ENCODE measurements at places on chromosomes 7 and 10.

- no peak for DNase-seq
Measured at GRCh38 chr10:65765006-65765541, 1160.8 kb upstream of the LRRTM3 start.

GRCh38 chr10:34340934-34341333 is 474.2 kb downstream of the PARD3 start:
- no peak for DNase-seq

DNA sequence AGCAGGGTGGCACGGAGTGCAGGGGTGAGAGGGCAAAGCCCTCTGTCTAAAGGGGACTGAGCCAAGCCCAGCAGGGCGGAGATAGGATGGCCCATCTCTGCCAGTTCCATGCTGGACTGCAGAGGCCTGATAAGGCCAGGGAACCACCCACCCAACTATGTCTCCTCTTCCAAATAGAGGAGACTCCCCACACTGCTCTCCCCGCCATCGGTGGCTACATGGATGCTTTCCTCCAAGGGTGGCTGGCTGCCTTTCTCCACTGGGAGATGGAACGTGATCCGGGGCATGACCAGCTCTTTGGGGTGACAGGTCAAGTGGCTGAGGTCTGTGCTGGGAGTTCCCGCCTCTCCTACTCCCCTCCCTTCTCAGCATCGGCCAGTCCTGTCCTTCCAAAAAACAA is 58.1 kb upstream of the MXI1 start:
- DNase-seq = no peak

- DNase-seq = no peak
Measured at GRCh38 chr7:143519411-143520131, 41.9 kb downstream of the TAS2R41 start.

DNA sequence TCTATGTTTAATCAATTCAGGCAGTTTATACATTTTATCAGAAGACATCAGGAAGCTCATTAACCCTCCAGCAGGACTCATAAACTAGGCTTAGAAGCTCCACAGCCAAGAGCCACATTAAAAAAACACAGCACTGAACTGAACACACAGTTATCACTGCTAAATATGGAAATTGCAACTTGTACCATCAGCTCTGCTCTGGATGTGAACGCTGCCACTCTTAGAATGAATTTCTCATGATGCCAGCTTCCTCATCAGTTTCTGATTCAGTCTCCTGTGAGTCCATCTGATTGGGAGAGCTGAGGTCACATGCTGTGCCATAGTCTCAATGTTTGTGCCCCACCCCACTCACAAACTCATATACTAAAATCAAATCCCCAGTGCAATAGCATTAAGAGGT is 17.1 kb upstream of the ING3 start:
- no peak for DNase-seq

DNA sequence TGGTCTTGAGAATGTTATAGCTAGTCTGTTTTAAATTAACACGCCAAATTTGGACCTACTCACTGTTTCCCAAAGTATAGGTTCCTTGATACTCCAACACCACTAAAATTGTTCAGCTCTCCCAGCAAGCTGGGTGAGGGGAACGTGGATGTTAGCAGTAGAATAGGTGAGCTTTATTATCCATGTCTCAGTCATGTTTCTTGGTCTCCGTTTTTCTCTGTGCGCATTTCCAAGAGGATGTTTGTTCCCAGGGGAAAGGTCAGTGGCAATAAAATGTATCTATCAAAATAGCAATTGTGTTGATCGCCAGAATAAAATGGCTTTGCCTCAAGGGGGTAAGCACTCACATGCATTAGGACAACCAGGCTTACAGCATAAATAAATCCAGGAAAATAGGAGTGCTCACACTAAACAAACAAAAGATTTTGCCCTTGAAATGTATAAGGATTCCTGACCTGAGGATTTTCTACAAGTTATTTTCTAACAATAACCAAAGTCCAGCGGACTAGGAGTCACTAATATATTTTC is 187.0 kb upstream of the C7orf33 start:
- DNase-seq = no peak

DNA sequence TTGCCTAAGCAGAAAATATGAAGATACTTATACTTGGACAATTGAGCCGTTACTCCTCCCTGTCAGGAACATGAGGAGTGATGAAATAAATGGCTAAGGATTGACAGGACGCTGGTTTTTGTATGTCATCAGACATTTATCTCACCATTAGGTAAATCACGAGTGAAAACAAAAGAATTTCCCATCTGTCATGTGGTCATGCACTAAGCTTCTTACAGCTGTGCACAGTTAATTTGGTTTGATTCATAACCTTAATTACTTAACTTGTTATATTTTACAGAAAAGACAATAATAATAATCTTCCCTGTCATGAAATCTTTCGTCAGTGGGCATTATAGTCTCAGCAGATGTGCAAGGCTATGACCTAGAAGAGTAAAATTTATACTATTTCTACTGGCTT is 266.5 kb downstream of the HGF start:
- DNase-seq = no peak

- no peak for DNase-seq
Measured at GRCh38 chr10:89151857-89152256, 55.3 kb downstream of the CH25H start.

DNA sequence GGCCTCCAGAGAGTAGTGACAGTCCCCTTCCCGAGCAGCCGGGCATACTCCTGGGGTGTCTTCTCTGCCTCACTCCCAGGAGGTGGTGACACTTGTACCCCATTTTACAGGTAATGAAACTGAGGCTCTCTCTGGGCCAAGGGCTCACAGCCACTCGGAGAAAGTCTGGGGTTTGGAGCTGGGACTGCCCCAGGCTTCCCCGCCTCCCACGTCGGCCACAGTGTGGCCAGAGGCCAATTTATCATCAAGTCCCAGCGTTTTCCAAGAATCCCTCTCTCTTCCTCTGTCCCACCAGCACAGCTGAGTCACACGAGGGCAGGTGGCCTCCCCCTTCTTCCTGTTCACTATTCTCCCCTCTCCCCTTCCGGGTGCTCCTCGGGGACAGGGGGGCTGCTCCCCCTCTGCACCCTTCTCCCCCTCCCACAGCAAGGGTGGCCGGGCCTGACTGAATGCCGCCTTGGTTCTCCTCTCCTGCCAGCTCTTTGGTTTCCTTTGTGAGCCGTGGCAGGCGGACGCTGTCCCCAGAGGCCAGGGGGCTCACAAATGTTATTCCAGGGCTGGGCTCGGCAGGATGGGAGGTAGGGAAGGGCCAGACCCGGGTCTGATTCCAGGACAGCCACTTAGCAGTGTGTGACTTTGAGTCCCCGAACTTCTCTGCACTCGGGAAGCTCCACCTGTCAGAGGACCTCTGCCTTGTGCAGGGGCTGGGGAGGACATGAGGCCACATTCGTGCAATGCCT is 17.7 kb downstream of the CLIP2 start:
- peak; percentile 53 for DNase-seq

DNA sequence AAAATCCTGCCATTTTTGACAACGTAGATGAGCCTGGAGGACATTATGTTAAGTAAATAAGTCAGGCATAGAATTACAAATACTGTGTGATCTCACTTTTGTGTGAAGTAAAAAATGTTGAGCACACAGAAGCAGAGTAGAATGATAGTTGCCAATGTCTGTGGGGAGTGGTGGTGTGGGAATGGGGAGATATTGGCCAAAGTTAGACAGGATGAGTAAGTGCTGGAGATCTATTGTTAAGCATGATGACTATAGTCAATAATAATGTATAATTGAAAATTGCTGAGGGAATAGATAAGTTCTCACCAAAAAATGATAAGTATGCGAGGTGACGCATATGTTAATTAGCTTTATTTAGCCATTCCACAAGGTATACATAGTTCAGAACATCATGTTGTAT is 92.0 kb downstream of the GPR85 start:
- DNase-seq = no peak

GRCh38 chr7:105816266-105816843 is 60.0 kb downstream of the ATXN7L1 start:
- no peak for DNase-seq

DNA sequence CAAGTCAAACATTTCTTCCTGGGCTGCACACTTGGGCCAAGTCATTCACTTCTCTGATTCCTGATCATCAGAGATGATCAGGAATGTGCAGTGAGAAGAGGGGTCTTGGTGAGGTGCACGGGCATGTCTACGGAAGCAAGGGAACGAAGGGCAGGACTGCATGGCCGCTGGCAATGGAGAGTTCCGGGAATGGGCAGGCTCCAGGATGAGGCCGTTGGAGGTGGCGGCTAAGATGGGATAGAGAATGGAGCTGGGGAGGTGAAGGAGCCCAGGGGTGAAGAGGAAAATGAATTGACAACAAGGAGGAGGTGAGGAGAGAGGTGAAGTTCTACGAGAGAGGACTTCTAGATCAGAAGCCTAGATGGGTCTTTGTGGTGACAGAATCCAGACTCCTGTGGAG is 260.0 kb downstream of the GRID1 start:
- no peak for DNase-seq

GRCh38 chr10:42836771-42837468 is 54.3 kb downstream of the BMS1 start:
- DNase-seq = peak; percentile 18

- DNase-seq = no peak
Measured at GRCh38 chr10:77381750-77382149, 255.9 kb downstream of the KCNMA1 start.

DNA sequence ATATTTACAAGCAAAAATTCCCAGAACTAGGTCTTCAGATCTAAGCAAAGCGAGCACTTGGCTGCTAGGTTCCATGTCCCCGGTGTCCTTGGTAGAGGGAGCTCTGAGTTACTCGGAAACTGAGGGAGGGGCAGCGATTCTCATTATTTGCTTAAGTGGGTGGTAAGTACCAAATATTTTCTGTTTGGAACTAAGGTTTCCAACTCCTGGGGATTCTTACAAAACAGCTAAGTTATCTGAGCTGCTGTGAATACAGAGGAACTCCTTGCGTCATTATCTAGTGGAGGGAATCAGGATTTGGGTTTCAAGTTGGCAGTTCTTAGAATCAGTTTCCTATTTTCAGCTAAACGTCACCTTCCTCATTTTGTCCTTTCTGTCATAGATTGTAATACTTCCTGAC is 76.8 kb upstream of the IKZF1 start:
- DNase-seq = no peak

DNA sequence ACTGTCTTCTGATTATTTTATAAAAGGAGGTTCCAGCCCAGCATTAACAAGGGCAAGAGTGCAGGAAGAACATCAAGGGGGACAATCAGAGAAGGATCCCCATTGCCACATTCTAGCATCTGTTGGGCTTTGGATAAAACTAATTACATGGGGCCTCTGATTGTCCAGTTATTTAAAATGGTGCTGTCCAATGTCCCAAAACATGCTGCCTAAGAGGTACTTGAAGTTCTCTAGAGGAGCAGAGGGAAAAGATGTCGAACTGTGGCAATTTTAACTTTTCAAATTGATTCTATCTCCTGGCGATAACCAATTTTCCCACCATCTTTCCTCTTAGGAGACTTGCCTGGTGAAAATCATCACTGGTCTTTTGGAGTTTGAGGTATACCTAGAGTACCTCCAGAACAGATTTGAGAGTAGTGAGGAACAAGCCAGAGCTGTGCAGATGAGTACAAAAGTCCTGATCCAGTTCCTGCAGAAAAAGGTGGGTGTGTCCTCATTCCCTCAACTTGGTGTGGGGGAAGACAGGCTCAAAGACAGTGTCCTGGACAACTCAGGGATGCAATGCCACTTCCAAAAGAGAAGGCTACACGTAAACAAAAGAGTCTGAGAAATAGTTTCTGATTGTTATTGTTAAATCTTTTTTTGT is 2.3 kb downstream of the IL6 start:
- DNase-seq = no peak

DNA sequence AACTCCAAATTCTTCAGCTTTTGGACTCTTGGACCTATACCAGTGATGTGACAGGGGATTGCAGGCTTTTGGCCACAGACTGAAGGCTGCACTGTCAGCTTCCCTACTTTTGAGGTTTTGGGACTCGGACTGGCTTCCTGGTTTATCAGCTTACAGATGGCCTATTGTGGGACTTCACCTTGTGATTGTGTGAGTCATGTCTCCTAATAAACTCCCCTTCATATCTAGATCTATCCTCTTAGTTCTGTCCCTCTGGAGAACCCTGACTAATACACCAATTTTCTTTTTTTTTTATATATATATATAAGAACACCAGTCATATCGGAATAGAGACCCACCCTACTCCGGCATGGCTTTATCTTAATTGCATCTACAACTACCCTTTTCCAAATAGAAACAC is 166.8 kb downstream of the ETV1 start:
- DNase-seq = no peak

DNA sequence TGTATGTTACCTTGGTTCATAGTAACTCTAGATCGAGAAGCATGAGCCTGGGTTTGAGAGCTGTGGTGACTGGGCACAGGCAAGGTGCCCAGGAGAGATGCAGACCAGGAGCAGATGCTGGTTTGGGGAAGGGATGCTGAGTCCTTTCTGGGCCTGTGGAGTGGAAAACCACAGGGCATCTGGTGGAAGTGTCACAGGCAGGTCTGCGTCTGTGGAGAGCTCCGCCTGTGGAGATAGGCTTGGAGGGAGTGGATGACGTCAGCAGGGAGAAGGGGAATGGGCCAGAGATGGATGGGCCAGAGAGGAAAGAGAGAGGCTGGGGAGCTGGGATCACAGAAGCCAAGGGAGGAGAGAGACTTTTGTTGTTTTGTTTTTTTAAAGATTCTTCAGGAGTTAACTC is 14.8 kb downstream of the CYP26A1 start:
- DNase-seq = no peak
